ENCODE measurements at places on chromosomes 11 and 22.

DNA sequence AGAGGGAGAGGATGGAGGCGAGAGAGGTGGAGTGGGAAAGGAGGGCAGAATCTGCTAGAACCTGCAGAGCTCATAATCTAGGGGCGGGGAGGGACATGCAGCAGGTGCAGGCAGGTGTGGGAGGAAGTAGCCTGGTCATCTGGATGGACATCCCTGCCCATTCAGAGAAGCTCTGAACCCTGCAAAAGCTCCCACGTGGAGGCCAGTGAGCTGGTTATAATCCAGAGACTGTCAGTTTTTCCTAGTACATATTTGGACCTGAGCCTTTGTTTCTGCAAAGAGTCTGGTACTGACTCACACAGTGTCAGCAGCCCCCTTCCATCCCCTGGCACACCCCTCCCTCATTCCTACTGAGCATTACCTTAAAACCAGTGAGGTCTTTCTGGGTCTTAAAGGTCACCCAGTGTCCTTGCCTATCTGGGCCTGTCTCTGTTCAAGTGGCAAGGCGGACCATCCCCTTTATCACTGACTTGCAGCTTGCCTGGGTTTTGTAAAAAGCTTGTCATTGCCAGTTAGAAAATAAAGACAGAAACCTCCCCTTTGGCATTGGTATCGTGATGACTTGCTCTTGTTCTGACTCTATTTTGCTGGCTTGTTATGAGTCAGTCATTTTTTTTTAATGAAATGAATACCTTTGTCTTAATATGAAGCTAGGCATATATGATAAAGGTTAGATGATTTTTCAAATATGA lies 26.1 kb downstream of the PTPRJ start:
- peak; percentile 92 for DNase-seq

DNA sequence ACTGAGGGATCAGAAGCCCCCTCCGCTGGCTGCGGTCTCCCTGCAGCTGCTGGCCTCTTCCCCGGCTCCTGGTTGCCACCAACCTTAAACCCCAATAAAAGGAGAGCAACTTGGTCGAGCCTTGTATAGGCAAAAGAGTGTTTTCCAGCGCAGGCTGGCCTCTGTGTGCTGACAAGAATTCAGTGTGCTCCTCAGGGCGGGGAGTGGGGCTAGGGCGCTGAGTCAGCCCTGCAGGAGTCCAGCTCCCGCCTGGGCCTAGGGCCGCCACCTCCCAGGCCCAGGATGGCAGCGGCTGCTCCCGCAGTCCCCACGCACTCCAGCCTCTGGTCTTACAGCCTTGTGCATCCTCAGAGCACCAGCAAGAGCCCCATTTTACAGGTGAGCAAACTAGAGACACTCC lies at the start of gene SHISAL1:
Gene SHISAL1, minus strand, starts transcription at position 186 of the 400 bp plus-strand sequence. CDS start 12,006 bp downstream, outside the sequence.
- DNase-seq: no peak

DNA sequence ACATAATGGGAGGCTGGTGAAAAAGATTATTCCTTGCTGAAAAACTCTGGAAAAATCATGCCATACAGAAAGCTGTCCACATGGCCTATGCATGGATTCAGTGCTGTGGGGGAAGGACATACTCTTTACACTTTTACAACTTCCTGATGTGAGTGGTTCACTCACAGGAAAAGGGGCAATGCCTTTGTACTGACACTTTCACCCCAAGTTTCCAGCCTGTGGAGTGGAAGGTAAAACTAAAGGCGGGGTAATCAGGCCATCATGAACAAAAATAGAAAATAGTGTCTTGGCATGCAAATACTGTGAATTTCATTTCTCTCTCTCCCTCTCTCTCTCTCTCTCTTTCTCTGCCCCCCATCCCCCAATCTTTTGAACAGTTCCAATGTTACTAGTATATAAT lies 281.8 kb downstream of the ETS1 start:
- DNase-seq: no peak

GRCh38 chr11:46335890-46336562 lies 11.2 kb upstream of the DGKZ start:
- DNase-seq: no peak

- no peak for DNase-seq
Measured at GRCh38 chr11:36354221-36355003, 58.3 kb downstream of the PRR5L start.

DNA sequence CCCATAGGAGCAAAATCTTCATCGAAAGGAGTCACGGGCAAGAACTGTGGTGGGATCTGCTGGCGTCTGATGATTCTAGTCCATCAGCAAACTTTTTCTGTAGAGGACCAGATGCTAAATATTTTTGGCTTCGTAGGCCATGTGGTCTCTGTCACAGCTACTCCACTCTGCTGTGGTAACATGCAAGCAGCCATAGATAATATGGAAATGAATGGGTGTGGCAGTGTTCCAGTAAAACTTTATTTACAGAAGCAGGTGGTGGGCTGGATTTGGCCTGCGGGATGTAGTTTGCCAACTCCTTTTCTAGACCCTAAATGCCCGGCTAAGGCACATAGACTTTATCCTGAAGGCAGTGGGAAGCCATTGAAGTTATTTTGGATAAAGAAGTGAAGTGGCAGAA lies 32.9 kb downstream of the BMAL1 start:
- DNase-seq: no peak

DNA sequence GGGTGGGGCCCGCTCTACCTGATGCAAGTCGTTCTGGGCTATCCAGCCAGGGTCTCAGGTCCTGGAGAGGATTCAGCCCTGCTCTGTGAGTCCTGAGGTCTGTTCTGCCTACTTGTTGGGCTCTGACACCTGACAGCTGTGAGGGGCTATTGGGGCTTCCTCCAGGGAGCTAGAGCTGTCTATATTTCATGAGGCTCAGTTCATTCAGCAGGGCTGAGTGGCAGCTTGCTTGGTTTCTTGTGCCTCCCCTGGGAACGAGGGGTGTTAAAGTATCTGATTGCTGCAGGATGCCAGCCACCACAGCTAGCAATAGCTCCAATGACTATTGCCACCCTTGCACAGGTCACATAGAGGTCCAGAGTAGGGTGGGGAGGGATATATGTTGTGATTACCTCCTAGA lies 26.7 kb downstream of the INSC start:
- DNase-seq: no peak

- no peak for DNase-seq
Measured at GRCh38 chr11:93484716-93485115, 58.5 kb downstream of the SMCO4 start.

DNA sequence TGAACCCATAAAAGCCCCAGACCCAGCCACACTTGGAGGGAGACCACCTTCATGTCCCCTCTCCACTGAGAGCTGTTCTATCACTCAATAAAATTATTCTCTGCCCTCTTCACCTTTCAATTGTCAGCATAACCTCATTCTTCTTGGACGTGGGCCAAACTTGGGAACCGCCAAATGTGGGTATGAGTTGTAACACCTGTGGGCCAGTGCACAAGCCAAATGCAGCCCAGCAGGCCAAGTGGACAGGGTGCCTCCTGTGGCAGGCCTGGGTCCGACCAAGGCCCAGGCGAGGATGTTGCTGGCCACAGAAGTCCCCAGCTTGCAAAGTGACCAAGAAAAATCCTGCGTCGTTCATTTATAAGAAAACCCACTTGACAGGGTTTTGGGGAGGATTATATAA lies 621.2 kb downstream of the METTL15 start:
- no peak for DNase-seq

DNA sequence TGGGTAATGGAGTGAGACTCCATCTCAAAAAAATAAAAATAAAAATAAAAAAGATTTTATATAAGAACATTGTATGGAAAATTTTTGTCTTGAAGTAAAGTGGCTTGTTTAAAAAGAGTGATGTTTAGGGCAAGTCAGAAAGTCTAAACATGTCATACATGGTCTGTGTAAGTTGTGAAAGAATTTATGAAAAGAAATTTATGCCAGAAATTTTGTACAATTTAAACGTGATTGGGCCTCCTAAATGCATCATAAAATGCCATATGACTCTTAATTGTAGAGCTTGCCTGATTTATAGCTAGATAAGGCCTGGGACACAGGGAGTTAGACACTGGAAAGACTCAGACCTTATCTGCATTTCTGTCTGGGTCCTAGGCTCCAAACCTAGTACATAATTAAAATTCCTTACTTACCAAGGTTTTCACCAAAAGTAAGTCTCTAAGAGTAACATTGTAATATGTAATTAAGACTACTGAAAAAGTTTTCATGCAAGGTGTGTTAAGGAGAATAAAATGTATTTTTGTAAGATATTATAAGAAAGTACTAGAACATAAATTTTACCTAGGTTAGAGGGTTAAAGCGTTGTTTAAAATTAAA lies 110.5 kb downstream of the AASDHPPT start:
- DNase-seq: no peak

DNA sequence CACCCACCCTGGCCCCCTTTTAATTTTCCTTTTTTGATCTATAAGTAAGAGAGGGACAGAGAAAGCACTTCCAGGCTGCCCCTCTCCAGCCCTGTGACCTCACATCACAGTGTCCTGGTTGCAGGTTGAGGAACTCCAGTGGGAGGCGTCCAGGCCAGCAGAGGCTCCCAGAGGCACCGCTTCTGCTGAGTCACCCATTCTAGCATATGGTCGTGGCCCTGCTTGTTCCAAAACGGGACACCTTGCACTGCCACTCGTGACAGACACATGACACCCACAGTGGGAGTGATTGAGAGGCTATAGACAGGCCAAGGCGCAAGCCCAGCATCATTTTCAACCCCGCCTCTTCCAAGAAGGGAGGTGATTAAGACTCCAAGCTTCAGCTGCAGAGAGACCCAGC lies 16.0 kb upstream of the TMPRSS4 start:
- DNase-seq: no peak

Data from T-helper 1 cell (primary cell).